ENCODE measurements at places on chromosomes 12 and 14.
A peak's percentile ranks its signal among the peaks of the same experiment; 100 is the strongest.

DNA sequence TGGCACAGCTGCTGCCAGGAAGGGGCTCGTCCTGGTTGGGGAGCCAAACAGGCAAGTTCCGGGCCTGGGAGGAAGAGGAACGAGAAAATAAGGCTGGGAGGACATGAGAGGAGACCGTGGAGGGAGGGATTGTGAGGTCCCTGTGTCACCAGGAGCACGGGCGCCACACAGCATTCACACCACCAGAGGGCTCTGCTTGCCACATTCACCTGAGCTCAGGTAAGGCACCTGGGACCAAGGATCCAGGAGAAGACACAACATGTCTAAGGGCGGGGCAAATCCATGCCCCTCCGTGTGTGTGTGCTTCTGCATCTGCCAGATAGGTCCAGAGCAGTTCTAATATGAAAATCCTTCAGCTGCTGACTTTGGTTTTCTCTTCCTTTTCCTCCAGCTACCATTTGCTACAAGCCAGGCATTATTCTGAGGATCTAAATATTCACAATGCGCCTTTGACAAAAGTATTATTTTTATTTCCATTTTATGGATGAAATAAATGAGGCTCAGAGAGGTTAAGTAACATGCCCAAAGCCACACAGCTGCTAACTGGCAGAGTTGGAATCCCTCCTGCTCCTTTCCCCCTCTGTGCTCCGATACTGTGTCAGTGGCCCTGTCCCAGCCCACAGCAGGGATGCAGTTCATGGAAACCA, 14.6 kb downstream of the RAPGEF3 start:
- no peak for DNase-seq

GRCh38 chr14:102694530-102695166, 82.6 kb upstream of the TRAF3 start:
- DNase-seq, result peak; percentile 21

GRCh38 chr12:123867141-123867540, 105.0 kb downstream of the DNAH10 start:
- no peak for DNase-seq

GRCh38 chr12:115176741-115177400, 492.9 kb upstream of the TBX3 start:
- DNase-seq, result no peak

GRCh38 chr14:69582212-69582611, 7.5 kb upstream of the CCDC177 start:
- DNase-seq, result no peak

GRCh38 chr14:56686416-56686815, 106.8 kb downstream of the TMEM260 start:
- no peak for DNase-seq

GRCh38 chr14:63897721-63898163, 44.9 kb downstream of the SYNE2 start:
- DNase-seq, result no peak

GRCh38 chr12:9651265-9651729, 18.2 kb upstream of the CLEC2D start:
- DNase-seq, result peak; percentile 73
